Activated CD4-positive, CD25-positive, alpha-beta regulatory T cell treated with anti-CD3 and anti-CD28 coated beads, Interleukin-2, amount 50 U/mL, for 24 hours (primary cell): ENCODE measurements at places on chromosomes 2 and 18.

GRCh38 chr2:240429341-240429871, 6.1 kb upstream of the GPC1 start:
- no peak for ATAC-seq

- ATAC-seq = peak; percentile 18
Measured at GRCh38 chr2:231926761-231927565, 767 bp upstream of the NPPC start.

DNA sequence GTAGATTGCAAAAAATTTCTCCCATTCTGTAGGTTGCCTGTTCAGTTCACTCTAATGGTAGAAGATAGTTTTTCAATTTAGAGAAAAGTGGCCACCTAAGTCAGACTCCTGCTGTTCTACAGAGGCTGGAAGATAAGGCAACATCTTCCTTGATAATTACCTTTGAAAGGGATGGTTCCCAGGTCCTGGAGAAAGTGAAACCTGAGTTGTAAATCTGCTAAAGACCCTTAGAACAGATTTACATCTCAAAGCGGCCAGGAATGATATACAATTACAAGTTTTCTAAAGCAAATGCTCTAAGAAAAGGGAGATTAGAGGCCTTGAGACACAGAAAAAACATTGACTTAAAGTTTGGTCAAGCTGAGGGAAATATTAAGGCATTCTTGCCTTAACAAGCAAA, 1350.2 kb upstream of the FAM98A start:
- no peak for ATAC-seq

DNA sequence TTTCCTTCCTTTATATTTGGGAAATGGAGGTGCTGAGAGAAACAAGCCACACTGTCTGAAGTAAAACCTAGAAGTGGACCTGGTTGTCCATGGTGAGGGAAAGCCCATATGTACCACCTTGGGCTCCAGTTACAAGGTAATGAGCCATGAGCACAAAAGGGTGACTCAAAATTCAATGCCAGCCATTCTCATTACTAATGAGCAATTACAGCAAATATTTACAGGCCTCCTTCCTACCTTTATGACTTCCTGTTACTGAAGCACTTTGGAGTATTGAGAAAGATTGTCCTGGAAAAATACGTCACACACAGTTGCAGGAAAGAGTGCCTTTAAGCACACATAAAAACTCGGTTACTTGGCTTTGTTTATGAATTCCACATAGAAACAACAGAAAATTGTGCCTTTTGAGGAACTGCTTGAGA, 9.1 kb downstream of the EPAS1 start:
- ATAC-seq = no peak

GRCh38 chr2:196294516-196294909, 123.1 kb upstream of the STK17B start:
- ATAC-seq = no peak

GRCh38 chr2:23522726-23523372, 137.9 kb downstream of the KLHL29 start:
- no peak for ATAC-seq

DNA sequence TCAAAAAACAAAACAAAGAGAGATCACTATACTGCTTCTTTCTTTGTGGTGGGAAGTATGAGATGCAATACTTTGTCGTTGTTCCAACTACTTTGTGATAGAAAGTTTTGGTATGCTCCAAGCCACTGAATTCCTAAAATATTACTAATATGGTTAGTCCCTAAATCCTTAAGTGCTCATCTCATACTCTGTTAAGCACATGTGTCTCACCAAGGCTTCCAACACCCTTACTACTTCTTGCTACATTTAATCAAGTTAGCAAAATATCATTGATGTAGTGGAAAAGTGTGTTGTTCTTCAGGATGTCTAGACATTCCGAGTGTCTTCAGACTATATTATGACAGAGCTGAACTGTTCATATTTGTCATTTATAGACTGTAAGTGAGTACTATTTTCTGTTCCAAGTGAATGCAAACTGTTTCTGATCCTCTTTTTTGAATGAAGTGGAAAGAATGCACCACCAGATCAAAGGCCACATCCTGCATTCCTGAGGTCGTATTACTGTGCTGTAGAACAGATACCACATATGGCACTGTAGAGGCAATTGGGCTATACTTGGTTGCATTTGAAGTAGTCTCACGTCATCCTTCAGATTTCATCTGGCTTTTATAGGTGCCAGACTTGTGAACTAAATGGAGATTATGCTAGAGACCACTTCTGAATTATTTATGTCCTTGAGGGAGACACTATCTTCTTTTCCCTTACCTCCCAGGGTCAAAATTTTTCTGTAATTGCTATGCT, 298.4 kb upstream of the ZNF521 start:
- no peak for ATAC-seq

DNA sequence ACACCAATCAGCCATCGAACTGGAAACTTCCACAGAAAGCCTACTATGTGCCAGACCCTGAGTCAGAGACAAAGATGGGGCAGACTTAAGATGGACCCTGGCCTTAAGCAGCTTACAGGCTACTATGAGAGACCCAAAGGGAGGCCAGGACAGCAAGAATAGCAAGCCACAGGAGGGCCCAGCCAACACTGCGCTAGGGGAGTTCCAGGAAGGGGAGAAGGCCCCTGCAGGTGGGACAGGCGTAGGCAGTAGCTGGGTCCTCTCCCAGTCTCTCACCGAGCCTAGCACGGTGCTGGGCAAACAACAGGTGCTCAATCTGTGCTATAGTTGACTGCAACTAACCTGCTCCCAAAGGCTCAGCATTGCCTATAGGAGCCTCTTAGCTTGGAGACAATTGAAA, 136.2 kb downstream of the CLIP4 start:
- ATAC-seq = no peak

DNA sequence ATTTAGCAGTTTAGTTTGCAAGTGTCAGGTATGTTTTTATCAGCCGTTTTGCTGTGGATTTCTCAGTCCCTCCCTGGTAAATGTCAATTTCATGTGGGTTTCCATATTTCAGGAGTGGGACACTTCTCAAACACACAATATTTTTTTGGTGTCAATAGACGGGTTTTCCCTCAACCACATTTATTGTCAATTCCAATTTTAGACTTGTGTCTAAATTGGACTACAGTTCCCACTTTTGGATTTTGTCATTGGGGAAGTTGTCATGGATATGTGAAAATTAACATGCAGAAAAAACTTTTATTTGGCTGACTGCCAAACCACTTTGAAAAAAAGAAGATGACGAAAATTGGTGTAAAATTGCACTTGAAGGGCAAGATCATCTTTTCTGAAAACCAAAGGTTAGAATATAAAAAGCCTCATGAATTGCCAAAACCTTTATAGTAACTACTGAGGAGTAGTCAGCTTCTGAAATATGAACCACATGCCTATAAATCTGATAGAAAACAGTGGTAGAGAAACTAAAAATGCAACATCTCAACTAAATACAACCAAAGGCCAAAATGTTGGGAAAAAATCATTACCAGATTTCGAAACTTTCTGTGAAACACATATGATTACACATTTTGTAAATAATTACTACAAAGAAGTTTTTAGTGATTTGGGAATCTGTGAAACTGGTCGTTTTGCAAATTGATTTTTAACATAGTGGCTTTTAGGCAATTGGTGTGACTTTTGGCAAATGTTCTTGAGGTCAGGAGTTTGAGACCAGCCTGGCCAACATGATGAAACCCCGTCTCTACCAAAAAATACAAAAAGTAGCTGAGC, 106.4 kb downstream of the BCL2L11 start:
- no peak for ATAC-seq

DNA sequence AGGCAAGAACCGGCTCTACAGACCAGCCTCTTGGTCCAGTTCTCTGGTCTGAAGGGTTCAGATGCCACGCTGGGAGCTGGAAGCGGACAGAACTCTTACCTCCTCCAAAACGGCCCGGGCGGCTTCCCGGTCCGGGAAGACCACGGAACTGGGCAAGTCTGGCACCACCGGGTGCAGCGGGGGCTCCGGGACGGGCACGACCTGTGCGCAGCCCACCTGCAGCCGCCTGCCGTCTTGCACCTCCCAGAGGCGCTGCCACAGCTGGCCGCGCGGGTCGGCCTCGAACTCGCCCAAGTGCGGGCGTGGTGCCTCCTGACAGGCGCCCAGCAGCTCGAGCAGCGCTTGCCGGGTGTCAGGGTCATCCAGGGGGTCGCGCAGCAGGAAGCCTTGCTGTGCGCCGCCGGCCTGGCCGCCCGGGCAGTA, 773 bp downstream of the CMPK2 start:
- ATAC-seq = peak; percentile 10

DNA sequence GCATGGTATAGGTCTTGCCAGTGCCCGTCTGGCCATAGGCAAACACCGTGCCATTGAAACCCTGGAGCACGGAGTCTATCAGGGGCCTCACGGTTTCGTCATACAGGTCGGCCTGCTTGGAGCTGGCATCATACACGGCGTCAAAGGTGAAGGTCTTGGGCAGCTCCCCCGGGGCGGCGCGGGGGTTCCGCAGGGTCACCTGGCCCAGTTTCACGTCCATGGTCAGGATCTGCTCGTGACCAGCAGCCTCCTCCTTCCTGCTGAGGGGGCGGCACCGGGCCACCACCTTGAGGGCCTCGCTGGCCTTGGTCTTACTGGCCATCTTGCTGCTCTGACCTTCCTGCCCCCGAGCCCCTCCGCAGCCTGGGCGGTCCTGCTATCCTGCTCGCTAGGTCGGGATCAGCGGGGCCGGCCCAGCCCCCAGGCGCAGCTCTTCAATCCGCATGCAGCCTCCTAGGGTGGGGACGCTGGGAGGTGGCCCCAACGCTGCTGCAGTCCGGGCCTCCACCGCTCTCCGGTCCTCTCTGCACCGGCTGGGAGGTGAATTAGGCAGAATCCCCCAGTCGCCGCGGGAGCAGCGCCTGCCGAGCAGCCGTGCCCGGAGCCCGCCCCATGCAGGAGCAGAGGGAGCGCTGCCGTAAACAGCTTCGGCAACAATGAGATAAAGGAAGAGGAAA, 563 bp downstream of the KIF3C start:
- peak; percentile 27 for ATAC-seq

DNA sequence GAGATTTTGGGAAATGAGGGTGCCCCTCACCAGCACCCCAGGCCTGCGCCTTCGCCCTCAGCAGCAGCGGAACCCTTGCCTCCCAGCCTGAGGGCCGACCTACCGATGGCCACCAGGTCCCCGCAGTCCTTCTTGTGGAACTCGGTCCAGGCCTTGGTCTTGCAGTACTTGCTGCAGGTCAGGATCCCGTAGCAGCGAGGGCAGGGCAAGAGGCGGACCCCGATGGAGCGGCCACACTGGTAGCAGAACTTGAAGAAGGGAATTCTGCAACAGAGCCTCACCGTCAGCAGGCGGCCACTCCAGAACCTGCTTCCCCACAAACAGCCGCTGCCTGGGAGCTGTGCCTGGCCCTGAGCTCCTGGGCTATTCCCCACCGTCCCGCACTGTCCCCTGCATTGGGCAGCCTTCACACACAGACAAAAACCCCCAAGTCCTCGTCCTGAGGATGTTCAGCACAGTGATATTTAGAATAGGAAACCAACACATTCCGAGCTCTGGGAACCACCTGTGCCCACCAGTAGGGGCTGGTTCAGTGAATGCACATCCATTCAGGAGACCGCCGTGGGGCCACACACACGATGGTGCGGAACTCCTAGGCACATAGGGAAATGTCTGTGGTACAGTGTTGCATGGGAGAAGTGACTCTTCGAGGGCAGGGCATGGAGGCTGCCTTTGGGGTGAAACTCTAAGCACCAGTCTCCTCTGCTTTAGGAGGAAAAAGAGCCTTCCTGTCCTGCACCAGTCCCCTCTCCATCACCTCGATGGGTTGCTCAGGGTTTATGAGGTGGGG, 45.6 kb downstream of the GPC1 start:
- ATAC-seq = no peak

- peak; percentile 34 for ATAC-seq
Measured at GRCh38 chr2:236538242-236538641, 31.4 kb upstream of the ACKR3 start.

- ATAC-seq = no peak
Measured at GRCh38 chr2:238403632-238404405, 22.9 kb upstream of the ASB1 start.

DNA sequence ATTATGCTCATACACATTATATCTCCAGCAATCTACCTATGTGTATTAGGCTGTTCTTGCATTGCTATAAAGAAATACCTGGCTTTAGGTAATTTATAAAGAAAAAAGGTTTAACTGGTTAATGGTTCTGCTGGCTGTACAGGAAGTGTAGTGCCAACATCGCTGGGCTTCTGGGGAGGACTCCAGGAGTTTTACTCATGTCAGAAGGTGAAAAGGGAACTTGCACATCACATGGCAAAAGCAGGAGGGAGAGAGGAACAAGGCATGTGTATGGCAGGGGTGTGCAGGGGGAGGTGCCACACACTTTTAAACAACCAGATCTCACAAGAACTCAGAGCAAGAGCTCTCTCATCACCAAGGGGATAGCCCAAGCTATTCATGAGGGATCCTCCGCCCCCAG, 715.4 kb upstream of the ZEB2 start:
- ATAC-seq = no peak

DNA sequence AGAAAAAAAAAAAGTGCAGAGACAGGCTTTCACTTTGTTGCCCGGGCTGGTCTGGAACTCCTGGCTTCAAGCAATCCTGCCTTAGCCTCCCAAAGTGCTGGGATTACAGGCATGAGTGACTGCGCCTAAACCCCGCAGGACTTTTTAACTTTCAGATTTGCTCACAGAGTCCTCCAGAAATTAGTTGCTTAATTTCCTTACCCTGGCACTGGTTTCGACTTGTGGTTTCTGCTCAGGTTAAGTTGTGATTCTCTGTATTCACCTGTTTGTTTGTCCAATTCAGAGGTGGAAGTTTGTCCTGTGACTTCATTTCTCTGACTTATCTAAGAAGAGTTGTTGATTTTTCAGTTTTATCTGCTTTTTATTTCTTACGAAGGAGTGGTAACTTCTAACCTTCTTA, 238.1 kb downstream of the TMEM182 start:
- ATAC-seq = no peak

- ATAC-seq = no peak
Measured at GRCh38 chr2:52862801-52863200, 904.8 kb upstream of the CHAC2 start.

- no peak for ATAC-seq
Measured at GRCh38 chr2:111101592-111101991, 19.1 kb upstream of the BCL2L11 start.

GRCh38 chr2:109736177-109736827, 57.8 kb upstream of the RGPD5 start:
- no peak for ATAC-seq

DNA sequence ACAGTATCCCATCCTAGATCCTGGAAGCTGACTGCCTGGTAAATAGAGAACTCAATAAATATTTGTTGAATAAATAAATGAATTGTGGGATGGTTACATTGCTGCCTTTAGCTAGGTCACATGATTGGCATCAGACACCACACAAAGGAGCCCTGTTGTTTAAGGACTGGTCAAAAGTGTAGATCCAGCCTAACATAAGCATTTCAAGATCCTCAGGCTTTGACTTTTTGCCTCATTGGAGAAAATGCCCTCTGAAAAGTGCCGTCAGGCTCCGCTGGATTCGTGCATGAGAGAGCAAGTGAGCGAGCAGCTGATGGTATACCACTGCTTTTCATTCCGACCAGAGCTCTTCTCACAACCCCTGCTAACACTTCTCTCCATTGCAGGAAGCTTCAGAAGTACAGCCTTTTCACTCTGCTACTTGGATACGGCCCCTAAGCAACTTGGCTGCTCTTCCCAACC, 1.3 kb upstream of the ZNF24 start:
- ATAC-seq = no peak
